ENCODE measurements at places on chromosomes 5 and 9. TPM values are rescaled to one million over a fixed set of nuclear protein-coding genes. Genes with fewer than 3 reads are reported as not detected.
A peak's percentile ranks its signal among the peaks of the same experiment; 100 is the strongest.

GRCh38 chr5:153883854-153884611 lies 154.7 kb downstream of the FAM114A2 start:
- peak; percentile 91 for DNase-seq

DNA sequence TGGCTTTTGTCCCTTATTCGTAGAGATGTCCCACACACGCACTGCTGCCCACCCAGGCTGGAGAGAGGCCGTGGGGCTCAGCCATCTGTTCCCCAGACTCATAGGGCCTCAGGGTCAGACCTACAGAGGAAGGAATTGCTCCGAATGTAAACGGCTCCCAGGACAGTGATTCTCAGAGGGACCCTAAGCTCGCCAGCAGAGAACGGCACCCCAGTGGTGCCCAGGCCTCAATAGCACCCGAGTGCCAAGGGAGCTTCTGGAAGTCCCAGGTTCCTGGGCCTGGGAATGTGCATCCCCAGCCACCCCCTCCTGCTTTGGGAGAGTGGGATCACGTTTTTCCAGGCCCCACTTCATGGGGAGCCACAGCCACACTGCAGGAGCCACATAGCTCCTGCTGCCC lies 32.9 kb upstream of the CNOT6 start:
- no peak for DNase-seq

DNA sequence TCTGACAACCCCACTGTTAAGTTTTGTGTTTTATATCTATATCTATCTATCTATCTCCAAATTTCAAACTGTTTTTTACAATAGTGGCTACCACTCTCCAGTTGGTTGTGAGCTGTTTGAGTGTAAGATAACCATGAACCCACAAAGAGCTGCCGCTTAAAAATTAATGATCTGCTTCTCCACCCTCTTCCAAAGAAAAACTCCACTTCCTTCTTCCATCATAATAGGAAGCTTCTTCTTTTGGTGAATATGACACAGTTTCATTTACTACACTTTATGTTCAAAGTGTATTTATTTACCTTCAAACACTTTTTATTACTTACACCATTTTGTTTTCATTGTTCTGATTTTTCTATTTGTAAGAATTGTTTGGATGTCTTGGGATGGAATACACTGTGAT lies 37.9 kb downstream of the SPZ1 start:
- no peak for DNase-seq

DNA sequence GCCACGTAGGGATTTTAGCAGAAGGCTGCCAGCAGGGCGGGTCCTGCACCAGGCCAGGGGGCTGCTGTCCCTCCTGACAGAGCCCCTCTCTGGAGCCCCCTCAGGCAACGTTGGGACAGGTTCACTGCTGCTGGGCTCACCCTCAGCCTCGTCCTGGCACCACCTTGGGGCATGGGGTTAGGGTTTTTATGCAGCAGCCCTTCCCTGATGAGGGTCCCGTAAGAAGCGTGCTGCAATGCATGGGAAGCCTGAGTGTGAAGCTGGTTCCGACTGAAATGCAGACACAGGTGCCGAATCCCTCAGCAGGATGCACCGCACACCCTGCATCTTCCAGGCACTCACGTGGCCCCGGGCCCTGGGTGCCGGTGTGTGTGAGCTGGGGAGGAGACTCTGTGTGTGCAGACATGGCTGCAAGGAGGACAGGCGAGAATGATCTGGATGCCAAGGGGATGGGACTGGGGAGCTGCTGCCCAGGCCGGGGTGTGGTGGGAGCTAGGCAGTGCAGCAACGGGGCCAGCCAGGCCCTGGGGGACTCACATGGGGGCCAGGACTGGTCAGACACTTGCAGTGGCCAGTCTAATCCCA lies 27.1 kb downstream of the ZDHHC11B start:
- no peak for DNase-seq

DNA sequence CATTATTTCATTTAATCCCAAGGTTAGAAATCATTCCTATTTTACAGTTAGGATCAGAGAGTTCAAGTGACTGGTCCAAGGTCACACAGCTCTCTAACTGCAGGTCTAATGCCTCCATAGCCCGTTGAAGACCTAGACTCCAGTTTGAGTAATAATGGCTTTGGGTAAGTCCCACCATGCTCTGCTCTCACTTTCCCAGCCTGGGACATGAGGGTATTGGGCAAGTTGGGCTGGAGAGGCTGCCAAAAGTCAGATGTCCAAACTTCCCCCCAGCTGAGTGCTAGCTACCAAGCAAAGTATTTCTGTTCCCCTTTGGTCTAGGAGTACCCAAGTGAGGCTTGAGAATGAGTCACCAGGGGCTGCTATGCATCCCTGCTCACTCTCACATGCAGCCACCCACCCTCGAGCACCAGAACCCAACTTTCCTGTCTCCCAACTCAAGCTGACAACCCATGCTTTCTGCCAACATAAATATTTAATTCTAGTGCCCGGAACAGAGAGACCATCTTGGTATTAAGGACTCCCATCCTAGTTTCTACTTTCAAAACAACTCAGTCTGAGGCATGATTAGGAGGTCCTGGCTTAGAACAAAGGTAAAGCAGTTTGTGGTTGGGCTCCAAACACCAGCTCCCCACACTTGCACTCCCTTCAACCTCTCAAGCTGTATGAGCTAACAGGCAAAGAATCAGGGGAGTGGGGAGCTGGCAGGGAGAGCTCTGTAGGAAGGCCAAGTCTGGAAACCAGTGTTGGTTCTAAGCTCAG lies 236.5 kb upstream of the TRIM32 start:
- DNase-seq: peak; percentile 11

- DNase-seq: no peak
Observed at GRCh38 chr5:130985776-130986175, 179.3 kb downstream of the HINT1 start.

- DNase-seq: no peak
Observed at GRCh38 chr5:162752612-162753011, 684.8 kb upstream of the CCNG1 start.

- DNase-seq: no peak
Observed at GRCh38 chr9:129178568-129179382, 714 bp upstream of the IER5L start.

DNA sequence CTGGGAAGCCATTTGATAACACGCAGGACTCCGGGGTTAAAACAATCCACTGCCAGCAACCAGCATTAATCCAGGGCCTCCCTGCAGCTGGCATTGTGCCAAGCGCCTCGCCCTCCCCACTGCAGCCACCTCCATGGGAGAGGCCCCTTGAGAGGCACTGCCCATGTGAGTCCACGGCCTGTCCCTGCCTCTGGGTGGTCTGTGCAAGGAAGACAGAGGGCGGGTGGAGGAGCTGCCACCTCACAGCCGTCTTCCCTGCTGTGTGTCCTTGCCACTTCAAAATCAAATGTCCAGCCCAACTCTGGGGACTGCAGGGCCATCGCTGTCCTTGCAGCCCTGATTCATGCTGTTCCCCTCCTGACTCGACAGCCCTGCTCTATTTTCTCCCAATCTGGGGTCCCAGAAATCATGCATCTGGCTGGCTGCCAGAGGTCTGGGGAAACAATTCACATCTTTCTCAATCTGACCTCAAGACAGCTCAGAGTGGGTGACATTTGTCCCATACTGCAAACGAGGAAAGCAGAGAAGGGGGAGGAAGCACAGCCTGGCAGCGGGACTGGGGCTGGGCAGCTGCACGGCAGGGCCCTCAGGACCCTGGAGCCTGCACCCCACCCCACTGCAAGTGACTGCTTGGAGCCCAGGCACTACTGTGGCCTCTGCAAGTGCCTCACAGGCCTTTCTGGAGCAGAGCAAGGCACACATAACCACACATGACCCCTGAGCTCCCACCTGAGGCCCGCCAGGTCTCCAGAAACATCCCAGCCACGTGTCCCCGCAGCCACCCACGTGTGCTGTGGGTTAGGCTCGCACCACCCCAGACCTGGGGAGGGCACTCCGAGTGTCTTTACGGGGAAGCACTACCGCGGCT lies 15.7 kb downstream of the BRD3OS start:
- DNase-seq: no peak

DNA sequence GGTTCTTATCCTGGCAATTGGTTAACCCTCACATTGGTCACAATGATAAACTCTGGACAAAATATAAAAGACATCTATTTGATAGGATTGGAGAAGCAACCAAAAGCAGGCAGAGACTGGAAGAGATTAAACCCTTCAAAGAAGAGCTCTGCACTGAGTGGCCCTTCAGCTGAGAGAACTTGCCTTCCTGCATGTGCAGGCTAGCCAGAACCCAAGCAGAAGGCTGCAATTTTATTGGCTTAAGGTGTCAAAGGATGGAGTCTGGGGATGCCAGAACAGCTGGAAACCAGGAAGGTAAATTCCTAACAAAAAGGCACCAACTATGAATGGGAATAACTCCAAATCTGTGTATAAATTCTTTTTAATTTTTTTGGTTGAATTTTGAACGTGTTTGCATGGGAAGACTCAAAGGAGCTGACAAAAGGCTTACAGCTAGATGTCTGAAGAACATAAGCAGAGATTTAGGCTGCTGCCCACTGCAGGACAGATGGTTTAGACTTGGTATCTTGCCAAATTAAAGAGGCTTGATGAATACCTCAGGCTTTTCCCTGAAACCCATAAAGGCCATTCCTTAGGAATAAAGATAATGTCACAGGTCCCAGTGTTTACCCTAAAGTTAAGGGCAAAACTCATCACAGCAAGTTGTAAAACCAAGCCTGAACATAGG lies 66.3 kb downstream of the NR2F1 start:
- DNase-seq: no peak

DNA sequence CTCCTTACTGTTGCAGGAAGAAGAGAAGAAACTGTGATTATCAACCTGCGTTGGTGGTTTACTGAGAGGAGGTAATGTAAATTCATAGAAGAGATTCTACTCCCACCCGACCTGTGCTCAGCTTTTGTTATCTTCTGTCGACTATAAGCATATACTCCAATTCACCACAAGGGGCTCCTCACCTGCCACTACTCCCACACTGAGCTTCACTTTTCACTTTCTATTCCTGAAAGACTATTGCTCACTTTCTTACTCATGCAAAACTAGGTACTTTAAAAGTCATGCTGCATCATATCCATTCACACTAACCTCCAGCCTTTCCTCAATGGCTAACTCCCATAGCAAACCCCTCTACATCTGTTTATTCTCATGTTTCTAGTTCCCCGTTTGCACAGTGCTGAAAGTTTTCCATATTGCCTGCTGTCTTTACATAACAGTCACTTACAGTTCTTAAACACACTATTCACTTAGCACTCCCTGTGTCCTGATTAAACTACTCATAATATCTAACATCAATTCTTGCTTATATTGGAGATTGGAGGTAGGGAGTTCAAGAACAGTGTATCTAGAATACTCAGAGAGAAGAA lies 1062.6 kb downstream of the NR2F1-AS1 start:
- peak; percentile 64 for DNase-seq

GRCh38 chr5:15256485-15256884 lies 243.5 kb upstream of the FBXL7 start:
- no peak for DNase-seq

DNA sequence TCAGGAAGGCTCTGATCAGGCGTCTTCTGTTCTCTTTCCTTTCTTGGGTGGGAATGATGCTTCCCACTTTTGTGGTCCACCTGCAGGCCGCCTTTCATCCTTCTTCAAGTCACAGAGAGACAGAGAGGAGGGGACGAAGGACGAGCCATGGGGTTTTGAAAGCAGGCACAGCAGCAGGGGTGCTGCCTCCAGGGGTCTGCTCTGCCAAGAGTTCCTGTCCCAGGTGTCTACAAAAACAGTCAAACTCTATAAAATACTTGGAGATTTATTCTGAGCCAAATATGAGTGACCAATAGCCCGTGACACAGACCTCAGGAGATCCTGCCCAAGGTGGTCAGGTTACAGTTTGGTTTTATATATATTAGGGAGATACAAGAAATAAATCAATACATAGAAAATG lies 34.5 kb upstream of the LCP2 start:
- no peak for DNase-seq

DNA sequence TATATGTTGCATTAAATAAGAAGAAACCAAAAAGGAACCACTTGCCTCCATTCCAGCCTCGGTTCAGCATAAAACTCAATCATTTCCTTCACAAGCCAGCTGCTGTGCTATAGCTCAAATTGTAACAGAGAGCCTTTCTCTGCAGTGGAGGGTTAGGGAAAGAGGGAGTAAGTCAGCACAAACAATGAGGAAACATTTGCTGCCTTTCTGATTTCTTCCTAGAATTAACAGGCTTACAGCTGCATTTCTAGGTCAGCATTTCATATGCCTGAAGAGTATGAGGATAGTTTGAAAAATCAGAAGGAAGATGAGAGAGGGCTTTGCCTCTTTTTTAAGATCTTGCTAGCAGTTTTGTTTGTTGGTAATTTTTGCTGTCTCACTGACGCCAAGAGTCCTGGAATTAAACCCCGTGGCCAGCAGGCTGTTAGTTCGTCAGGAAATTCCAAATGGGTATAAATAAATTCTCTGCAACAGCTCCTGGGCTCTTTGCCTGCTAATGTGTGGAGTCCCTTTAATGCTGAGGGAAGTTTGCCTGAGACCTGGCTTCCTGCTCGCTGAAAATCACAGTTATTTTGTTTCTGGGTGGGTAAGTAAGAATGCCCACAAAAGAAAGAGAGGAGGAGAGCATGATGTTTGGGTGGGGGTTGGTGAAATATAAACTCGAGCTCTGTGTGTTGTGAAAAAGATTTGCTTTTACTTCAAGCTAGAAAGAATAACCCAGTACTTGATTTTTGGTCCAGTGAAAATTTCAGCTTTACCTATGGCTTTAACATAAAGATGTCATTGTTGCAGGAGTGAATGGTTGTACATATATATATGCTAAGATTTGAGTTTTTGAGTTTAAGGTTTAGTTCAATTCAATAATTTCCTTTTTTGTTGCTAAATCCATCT lies 148.1 kb upstream of the DMRT1 start:
- DNase-seq: peak; percentile 80

- no peak for DNase-seq
Observed at GRCh38 chr9:84742261-84742660, 72.7 kb downstream of the NTRK2 start.

GRCh38 chr9:27602954-27603353 lies 29.7 kb upstream of the C9orf72 start:
- no peak for DNase-seq

DNA sequence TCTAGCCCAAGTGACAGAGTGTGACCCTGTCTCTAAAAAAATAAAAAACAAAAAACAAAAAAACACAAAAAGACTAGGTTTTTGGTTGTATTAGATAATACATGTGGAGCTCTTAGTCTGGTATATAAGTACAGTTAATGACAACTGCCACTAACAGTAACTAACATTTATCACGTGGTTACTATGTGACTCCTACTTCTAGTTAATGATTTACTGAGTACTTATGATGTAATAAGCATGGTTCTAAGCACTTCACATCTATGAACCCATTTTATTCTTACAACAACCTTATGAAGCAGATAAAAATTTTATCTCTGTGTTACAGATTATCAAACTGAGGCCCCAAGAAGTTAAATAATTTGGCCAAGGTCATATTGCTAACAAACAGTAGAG lies 6.1 kb upstream of the TMEFF1 start:
- no peak for DNase-seq

Gene PTGER4
- total RNA-seq: 1.4 TPM

Gene ECSCR
- 0.38 TPM for total RNA-seq

Gene ABCA1
- 16.5 TPM for total RNA-seq

Gene GLDC
- total RNA-seq: 0.33 TPM

Gene TXNDC8
- not detected for total RNA-seq

Gene CDHR2
- not detected for total RNA-seq

Gene CDC14B
- 10.8 TPM for total RNA-seq
